ENCODE measurements at places on chromosomes 3 and 15.

DNA sequence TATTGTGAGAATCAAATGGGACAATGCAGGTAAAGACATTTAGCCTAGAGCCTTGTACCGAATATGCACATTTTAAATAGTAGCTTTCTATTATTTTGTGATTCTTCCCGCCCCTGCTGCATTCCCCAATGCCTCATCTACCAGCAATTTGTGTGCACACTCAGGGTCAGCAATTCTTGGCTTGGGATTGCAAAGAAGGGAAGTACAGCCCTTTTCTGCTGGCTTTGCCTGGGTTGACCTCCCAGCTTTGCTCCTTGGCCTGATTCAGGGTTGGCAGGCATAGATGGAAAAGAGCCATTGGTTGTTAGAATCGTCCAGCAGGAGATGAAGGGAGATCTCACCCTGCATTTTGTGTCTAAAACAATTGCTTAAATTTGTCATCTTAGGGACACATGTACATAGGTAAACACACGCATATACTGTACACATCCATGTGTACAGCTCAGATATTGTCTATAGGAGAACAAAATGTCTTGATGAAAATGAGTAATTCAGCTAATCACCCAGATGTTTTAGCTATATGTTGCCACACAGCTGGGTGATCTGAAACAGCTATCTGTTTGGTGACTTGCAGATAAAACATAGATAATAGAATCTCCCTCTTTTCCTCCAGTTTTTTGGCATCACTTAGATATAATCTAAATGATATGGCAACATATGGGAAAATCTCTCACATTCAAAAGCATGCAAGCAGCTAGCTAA is 340.9 kb upstream of the TBL1XR1 start:
- no peak for DNase-seq

DNA sequence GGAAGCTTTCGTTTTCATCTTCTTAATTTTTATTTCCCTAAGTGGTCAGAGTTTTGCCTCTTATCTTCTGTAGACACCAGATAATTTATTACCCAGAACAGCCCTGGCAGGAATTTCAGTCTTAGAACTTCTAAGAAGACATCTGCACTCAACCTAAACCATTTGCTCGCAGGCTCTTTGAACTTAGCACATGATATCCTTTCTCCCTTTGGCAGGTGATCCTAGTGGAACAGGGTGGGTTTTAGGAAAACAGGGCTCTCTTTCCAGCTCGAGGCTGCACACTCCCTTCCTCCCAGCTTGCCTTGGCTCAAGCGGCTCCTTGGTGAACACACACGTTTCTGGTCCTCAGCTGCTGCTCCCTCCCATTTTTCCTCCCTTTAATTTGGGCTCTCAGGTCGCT is 116.5 kb downstream of the THSD4 start:
- no peak for DNase-seq

GRCh38 chr3:119318876-119319275 is 24.7 kb downstream of the ARHGAP31 start:
- no peak for DNase-seq

DNA sequence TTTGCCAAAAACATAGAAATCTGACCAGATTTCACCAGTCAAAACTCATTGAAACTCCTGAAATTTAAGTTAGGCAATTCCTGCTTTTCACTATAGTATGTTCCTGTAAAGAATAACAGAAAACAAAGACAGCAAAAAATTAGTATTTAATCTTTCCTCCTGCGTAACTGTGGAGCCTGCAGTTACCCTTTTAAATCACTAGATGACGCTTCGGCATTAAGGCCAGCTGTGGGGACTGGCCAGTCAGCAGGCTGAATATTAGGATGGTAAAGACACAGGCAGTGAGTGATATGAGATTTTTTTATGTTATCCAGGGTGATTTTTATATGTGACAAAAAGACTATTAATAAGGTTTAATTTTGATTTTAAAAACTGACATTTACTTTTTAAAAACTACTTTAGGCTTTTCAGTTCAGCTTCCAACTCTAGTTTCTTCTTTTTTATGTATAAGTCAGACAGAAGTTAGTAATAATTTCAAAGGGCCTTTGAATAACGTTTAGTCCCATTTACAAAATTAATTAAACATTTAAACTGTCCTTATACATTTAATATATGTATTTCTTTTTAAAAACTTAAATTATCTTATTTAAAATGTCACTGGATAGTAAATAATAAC is 165.1 kb downstream of the PPM1L start:
- no peak for DNase-seq

DNA sequence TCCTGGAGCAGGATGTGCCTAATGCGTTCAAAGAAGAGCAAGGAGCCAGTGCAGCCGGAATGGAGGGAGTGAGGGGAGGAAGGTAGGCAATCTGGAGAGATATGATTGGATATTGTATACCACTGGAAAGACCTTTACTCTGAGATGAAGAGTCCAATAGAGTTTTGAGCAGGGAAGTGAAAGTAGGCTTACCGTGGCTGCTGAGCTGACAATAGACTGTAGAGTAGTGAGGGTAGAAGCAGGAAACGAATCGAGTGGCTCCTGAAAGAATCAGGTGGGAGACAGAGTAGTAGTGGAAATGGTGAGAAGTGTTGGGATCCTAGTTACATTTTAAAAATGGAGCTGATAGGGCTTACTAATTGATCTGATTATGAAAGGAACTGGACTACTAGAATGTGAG is 51.8 kb upstream of the NUDT16 start:
- no peak for DNase-seq

- no peak for DNase-seq
Observed at GRCh38 chr3:133991209-133991608, 38.5 kb downstream of the SLCO2A1 start.

DNA sequence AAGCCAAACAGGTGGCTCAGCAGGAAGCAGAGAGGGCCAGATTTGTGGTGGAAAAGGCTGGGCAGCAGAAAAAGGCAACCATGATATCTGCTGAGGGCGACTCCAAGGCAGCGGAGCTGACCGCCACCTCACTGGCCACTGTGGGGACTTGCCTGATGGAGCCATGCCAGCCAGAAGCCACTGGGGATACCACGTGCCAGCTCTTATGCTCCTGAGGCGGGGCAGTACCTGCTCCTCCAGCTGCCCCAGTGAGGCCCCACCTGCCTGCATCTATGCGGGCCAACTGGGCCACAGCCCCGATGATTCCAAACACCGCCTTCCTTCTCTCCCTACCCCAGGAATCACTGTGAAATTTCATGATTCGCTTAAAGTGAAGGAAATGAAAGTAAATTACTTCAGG is 22.9 kb upstream of the ARIH1 start:
- DNase-seq = no peak

DNA sequence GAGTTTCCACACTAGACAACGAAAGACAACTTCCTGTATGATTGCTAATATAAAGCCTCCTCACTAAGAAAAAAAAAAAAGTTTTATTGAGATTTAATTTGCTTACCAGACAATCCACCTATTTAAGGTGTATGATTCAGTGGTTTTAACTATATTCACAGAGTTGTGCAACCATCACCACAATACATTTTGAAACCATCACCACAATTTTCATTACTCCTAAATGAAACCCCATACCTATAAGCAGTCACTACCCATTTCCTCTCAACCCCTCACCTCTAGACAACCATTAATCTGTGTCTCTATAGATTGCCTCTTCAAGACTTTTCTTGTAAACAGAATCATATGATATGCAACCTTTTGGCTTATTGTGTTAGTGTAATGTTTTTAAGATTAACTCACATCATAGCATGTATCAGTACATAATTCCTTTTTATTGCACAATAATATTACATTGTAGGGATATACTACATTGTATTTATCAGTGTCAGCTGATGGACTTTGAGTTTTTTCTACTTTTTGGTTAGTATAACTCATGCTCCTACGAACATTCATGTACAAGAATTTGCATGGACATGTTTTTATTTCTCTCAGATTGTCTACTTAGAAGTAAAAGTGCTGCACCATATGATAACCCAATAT is 339.7 kb downstream of the NLGN1 start:
- DNase-seq = no peak

Data from right kidney (tissue), 9 donors.